Activated CD8-positive, alpha-beta T cell treated with anti-CD3 and anti-CD28 coated beads, Interleukin-2, amount 10 ng/mL, durations not matched to agents 7 days and 5 days (primary cell): ENCODE measurements at places on chromosomes 5 and 9. TPM values are rescaled to one million over a fixed set of nuclear protein-coding genes. Genes with fewer than 3 reads are reported as not detected.

LECT2 gene
- total RNA-seq, result not detected

TTC16 gene
- 4.7 TPM for total RNA-seq

SAP30L gene
- total RNA-seq, result 40.0 TPM

F12 gene
- 3.5 TPM for total RNA-seq

STPG3 gene
- total RNA-seq, result not detected

CCDC183 gene
- 0.44 TPM for total RNA-seq

GTF2H2 gene
- 25.6 TPM for total RNA-seq

DAPK1 gene
- 0.29 TPM for total RNA-seq

PCDHB12 gene
- total RNA-seq, result not detected

TAF1L gene
- not detected for total RNA-seq

ZNF782 gene
- total RNA-seq, result 4.3 TPM

TAS2R1 gene
- not detected for total RNA-seq

RASEF gene
- not detected for total RNA-seq

GPR21 gene
- 1.1 TPM for total RNA-seq

PCDHB9 gene
- total RNA-seq, result not detected

MAP1B gene
- not detected for total RNA-seq

ARHGEF28 gene
- total RNA-seq, result not detected

SHROOM1 gene
- total RNA-seq, result 2.9 TPM

SPINK6 gene
- total RNA-seq, result not detected

NR4A3 gene
- total RNA-seq, result 0.29 TPM
